ENCODE measurements at places on chromosomes 16 and 17.

DNA sequence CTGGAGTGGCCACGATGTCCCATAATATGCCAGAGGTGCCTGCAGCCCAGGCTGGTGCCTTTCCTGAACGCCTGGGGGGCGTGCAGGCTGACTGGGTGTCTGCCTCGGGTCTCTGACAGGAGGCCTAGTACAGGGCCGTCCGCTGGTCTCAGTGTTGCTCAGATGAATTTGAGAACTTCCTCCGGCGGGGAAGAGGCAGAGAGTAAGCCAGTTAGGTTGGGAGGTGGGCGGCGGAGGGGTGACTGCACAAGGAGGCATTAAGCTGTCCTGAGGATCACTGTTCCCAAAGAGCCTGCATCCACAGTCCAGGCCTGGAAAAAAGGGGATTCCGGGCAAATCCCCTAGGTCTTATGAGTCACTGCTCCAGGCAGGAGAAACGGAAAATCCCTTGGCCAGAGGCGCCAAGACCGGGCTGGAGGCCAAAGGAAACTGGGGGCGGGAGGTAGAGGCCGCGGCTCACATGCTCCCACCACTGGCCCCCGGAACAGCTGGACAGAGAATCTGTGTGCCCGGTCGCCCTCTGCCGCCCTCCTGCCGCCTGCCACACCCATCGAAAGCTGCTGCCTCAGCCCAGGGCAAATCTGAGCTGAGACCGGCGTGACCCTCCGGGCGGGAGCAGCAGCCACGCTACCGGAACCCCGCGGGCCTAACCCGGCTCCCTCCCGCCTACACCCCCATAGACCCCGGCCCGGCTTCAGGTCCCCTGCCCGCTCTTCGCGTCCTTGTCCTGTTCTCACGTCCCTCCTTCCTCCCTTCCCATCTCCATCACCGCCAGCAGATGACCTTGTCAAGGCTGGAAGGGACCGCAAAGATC is 1.2 kb downstream of the TRIM47 start:
- no peak for DNase-seq

DNA sequence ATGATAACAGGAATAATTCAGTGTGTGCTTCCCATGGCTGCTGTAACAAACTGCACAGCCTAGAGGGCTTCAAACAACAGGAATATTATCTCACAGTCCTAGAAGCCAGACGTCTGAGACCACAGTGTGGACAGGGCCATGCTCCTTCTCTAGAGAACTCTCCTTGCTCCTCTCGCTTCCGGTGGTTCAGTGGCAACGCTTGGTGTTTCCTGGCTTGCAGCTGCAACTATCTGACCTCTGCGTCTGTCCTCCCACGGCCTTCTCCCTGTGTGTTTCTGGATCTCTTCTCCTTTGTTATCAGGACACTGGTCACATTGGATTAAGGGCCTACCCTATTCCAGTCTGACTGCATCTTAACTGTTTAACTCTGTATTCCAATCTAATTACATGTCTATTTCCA is 414.3 kb downstream of the MAF start:
- no peak for DNase-seq

DNA sequence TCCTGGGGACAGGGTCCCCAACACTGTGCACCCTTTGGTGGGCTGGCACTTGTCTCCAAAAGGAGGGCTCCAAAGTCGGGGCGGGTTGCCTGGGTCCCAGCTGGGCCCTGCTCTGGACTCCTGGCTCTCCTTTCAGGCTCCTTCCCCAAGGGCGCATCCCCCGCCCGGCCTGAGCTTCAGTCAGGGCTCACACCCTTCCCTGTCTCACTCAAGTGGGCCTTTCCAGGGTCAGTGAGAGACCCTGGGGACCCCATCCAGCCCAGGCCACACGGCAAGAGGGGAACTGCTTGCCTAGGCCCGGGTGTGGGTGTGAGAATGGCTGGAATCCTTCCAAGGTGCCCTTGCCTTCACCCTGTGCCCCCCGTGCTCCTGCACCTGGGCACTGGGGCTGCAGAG is 41.8 kb upstream of the SLC38A10 start:
- no peak for DNase-seq

GRCh38 chr16:74322301-74322710 is 25.7 kb downstream of the PSMD7 start:
- DNase-seq, result no peak

DNA sequence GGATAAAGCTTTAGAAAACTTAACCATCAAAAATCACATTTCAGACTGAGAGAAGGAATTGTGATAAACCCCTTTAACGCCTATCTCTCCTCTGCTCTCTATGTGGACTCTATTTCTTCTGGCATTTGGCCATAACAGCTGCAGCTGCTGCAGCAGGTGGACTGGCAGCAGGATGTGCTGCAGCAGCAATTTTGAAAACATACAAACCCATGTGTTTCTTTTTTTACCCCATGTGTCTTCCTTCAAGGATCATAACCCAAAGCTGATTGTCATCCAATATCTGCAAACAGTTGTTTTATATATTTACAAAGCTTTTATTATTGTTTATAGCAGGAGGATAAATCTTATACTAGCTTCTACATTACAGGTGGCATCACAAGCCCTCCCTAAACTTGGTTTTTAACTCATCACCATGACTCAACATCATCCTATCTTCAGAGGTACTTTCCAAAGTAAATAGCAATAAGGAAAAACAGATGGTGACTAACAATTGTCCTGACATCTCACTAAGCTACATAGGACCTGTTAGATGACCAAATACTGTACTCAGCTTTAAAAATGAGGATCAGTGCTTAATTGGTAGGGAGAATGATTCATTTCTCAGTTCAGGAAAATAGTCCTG is 14.5 kb upstream of the KRTAP9-2 start:
- no peak for DNase-seq

GRCh38 chr16:84291226-84291625 is 3.5 kb upstream of the WFDC1 start:
- DNase-seq, result no peak

GRCh38 chr16:84569382-84569987 is 48.4 kb downstream of the COTL1 start:
- no peak for DNase-seq

GRCh38 chr16:4214215-4214621 is 27.7 kb downstream of the SRL start:
- DNase-seq, result no peak

- DNase-seq, result no peak
Observed at GRCh38 chr16:31528523-31529107, 915 bp downstream of the AHSP start.

All from activated T-helper 1 cell treated with anti-CD3 and anti-CD28 coated beads, Interleukin-12 subunit alpha, Interleukin-12 subunit beta, Interleukin-2, Interleukin-4 antibody, amounts not matched to agents 30 ng/mL and 10 ng/mL and 1 ng/mL, durations not matched to agents 14 hours and 24 hours and 36 hours (primary cell).